ENCODE measurements at places on chromosomes 4 and X. TPM values are rescaled to one million over a fixed set of nuclear protein-coding genes. Genes with fewer than 3 reads are reported as not detected.

Gene ANOS1
- total RNA-seq: not detected

GRCh38 chr4:7770224-7771050, 169.2 kb downstream of the AFAP1 start:
- DNase-seq: no peak

- DNase-seq: no peak
Measured at GRCh38 chr4:42066402-42066801, 76.1 kb downstream of the SLC30A9 start.

DNA sequence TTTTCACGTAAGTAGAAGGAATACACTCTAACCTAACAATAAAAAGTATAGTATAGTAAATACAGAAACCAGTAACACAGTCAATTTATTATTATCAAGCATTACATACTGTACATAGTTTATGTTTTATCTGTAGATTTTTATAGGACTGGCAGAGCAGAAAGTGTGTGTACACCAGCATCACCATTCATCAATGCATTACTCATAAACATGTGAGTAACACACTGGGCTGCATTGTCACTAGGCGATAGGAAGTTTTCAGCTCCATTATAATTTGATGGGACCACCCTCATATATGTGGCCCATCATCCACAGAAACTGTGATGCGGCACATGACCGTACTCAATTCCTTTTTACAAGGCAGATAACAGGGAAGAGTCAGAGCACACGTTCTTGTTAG, 137.8 kb upstream of the RBPJ start:
- DNase-seq: no peak

GRCh38 chrX:143664302-143664701, 28.4 kb upstream of the SLITRK4 start:
- no peak for DNase-seq

- DNase-seq: no peak
Measured at GRCh38 chrX:150730719-150731118, 37.5 kb downstream of the MTMR1 start.

DNA sequence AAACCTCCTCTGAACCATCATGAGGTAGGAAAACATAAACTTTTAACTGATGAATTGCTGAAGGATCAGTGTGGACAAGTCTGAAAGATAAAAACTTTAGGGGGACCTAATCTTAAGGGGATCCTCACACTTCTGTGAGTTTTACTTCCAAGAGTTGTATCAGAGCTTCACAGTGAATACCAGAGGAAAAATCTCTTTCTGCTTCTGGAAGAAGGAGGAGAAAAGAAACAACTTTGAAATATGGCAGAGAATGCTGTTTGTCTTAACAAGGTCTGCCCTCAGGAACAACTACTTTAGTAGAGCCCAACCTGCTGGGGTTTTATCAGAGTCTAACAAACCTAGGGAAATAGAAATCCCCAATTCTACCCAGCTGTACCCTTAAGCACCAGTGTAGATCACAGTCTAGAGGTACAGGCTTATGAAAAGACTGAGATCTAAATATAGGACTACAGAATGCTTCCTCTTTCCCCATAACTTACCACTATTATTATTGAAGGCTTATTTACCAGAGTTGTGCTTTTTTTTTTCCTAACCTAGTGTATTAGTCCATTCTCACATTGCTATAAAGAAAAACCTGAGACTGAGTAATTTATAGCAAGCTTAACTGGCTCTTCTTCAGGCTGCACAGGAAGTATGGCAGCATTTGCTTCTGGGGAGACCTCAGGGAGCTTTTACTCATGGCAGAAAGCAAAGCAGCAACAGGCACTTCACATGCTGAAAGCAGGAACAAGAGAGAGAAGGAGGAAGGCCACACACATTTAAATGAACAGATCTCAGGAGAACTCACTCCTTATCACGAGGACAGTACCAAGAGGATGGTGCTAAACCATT, 167.9 kb downstream of the CAMK2D start:
- DNase-seq: no peak

Gene SGCB
- 9.0 TPM for total RNA-seq

DNA sequence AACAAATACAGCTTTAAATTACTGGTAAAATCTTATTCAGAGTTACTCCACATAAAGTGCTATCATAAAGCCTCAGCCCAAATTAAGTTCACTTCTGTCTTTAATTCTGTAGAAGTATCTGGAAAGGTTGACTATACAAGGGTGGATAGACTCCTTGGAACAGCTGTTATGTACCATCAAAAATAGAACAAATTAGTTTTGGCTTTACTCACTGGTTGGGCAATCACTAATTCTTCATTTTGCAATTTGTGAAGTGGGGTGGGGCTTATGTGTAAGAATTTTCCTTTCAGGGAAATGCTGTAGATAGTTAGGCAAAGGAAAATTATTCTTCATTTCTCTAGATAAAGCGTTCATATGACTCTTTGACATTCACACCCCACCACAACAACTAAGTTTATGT, 7.8 kb downstream of the DIAPH2 start:
- DNase-seq: no peak

Gene SATL1
- total RNA-seq: not detected

- no peak for DNase-seq
Measured at GRCh38 chr4:56416349-56416748, 19.1 kb downstream of the PPAT start.

Gene ADH1C
- total RNA-seq: 0.16 TPM

DNA sequence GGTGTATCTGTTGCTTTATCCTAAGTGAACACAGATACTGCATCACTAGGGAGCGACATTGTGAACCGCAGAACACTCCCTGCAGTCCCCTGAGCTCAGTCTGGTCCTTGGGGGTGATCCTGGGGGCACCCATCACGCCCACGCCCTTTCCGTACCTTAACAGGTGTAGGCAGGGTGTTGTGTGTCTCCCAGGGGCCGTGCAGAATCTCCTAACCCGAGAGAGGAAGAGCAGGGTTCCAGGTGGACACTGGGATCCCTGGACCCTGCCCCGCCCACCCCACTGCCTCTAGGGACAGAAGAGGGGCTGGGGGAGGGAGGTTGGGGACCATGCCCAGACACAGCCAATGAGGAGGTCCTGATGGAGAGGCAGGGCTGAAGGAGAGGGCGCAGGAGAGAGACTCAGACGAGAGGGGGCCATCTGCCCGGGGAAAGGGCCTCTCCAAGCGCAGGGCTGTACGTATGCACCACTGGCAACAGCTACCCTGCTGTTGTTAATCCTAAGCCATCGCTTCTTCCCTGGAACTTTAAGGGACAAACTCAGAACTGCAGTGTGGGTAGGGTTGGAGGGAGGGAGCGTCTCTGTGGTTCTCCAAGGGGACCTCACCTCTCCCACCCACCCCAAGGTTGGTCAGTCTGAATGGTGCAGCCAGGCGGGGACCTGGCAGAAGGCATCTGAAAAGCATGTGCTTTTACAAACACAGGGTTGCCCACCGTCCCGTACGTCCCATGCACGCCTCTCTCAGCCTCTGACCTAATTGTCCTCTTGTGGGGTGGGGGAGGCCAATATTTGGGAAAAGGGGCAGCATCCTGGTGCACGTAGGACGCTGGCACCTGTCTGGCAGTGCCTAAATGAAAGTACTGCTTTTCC, 2.5 kb downstream of the P2RY8 start:
- peak; percentile 15 for DNase-seq
